ENCODE measurements at places on chromosomes 3 and 15.

DNA sequence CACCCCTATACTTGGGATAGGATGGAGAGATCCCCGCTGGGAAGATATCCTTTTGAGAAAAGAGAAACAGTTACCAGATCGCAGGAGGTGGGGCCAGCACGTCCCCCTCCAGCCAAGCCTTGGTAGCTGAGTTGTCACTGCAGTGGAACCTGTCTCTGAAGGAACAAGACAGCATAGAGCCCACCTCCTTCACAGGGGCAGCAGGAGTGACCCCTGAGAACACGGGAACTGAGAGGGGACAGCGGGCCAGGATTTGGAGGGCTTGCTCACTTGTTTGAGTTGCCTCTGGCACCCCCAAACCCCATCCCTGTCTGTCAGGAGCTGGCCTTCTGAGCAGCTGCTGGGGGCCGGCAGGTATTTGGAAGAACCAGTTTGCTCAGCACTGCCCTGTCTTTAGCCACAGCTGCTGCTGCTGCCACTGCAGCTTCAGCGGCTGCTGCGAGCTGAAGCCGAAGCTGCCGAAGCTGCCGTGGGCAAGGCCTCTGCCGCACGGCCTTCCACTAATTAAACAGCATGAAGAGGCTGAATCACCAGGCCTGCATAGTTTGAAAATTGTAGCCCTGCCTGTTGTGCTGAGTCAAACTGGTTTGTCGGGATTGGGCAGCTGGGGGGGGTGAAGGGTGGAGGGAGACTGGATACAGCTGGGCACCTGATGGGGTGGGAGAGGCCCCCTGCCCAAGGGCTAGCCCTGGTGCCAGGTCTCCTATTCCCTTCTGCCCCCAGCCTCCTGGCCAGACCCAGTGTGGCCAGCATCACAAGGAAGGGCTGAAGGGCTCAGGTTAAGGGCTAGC lies 4.0 kb downstream of the EPHB3 start:
- peak; percentile 96 for DNase-seq

- peak; percentile 93 for DNase-seq
These were observed 17.3 kb downstream of the DPH3 start for GRCh38 chr3:16247282-16248061.

DNA sequence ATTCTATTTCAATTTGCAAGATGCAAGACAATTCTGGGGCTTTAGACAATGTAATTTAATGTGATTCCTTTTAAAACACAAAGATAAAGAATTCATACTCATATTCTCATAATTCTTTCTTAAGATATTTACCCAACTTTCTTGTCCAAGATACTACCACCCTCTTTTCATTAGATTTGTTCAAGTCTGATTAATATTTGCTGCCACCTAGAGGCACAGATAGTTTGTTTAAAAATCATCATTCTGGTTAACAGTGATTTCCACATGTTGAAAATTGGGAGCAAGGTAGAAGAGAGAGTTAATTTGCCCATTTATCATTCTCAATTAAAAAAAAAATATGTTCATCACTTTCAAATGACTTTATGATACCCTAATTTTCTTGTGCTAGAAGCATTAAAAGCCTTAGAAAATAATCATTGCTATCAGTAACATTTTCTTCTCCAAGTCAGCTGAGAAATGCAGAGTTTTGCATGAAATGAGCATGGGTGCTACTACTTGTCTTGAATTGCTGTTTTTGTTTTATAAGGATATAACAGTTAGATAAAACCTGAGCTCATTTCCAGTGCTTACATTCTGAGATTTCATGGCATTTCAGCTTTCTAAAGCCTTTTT lies 11.6 kb downstream of the TAMM41 start:
- DNase-seq, result peak; percentile 73

- DNase-seq, result peak; percentile 57
These were observed 835 bp downstream of the SEMA5B start for GRCh38 chr3:123026565-123027291.

DNA sequence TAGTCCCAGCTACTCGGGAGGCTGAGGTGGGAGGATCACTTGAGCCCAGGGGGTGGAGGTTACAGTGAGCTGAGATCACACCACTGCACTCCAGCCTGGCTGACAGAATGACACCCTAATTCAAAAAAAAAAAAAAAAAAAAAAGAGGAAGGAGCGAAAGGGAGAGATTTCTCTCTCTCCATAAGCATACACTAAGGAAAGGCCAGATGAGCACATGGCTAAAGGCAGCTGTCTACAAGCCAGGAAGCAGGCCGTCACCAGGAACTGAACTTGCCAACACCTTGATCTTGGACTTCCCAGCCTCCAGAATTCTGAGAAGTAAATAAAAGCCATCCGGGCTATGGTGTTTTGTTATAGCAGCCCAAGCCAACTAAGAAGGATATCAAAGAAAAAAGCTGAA lies 7.5 kb downstream of the SRGAP3 start:
- no peak for DNase-seq

DNA sequence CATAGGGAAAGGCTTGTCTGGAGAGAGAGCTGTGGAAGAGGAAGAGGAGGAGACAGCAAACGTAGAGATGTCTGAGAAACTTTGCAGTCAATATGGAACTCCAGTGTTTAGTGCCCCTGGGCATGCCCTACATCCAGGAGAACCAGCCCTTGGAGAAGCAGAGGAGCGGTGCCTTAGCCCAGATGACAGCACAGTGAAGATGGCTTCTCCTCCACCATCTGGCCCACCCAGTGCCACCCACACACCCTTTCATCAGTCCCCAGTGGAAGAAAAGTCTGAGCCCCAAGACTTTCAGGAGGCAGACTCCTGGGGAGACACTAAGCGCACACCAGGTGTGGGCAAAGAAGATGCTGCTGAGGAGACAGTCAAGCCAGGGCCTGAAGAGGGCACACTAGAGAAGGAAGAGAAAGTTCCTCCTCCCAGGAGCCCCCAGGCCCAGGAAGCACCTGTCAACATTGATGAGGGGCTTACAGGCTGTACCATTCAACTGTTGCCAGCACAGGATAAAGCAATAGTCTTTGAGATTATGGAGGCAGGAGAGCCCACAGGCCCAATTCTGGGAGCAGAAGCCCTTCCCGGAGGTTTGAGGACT lies 6.9 kb downstream of the MAP1A start:
- no peak for DNase-seq

- no peak for DNase-seq
These were observed 16.6 kb downstream of the ZNF35 start for GRCh38 chr3:44665173-44665572.

DNA sequence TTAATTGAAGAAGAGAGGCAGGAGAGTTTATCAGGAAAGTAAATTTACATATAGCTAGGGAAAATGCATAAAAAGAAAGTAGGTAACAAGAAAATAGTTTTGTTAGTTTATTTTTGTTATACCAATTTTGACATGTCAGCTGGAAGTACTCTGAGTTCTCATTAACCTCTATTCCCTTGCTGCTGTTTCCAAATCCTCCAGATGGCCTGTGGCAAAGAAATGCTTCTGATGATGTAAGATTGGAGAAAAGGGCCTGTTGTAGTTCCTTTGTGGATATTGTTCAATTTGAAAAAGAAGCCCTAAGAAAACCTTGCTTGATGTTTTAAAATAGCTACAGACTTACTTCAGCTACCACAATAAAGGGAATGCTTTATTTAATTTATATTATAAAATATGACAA lies 192.9 kb upstream of the SLITRK3 start:
- peak; percentile 8 for DNase-seq

DNA sequence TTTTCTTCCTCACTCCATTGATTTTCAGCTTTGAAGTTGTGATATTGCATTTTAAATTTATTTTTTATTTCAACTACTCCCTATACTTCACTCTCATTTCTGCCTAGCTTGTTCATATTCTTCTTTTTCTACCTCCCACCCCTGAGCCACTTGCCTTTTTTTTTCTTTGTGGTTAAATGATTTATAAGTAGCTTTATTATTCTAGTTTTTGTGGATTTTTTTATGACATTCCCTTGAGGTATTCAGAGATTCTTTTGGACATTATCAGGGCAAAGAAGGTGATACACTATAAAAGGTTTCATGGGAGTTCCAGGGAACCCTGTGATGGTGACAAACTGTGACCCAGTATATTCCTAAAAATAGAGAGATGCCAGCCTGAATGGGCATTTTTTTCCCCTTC lies 3.3 kb downstream of the C15orf61 start:
- DNase-seq, result no peak
